ENCODE measurements at places on chromosomes 13 and 19.

- no peak for DNase-seq
Measured at GRCh38 chr19:34692549-34692948, 15.1 kb downstream of the ZNF302 start.

DNA sequence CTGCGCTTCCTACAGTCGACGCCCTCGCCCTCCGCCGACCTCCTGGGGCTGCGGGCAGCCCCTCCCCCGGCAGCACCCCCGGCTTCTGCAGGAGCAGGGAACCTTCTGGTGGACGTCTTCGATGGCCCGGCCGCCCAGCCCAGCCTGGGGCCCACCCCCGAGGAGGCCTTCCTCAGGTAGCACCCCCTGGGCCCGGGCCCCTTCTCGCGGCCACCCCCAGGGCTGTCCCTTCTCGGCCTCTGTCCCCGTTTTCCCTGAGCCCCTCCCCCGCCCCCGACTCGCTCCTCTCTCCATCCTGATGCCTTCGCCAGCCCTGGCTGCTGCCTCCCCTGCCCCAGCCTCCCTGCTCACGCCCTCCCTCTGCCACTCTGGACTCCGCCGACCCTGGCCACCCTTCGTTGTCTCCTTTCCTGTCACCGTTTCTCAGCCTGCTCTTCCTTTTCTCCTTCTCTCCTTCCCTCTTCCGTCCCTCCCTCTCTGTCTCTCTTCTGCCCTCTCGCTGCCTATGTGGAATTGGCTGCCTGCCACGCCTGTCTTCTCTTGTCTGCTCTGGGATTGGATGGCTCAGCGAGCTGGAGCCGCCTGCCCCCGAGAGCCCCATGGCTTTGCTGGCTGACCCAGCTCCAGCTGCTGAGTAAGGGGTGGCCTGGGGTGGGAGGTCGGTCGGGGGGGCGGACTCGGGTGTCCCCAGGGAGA, 11.0 kb downstream of the FUZ start:
- no peak for DNase-seq

GRCh38 chr19:38830039-38830733, 1.4 kb downstream of the ECH1 start:
- no peak for DNase-seq

DNA sequence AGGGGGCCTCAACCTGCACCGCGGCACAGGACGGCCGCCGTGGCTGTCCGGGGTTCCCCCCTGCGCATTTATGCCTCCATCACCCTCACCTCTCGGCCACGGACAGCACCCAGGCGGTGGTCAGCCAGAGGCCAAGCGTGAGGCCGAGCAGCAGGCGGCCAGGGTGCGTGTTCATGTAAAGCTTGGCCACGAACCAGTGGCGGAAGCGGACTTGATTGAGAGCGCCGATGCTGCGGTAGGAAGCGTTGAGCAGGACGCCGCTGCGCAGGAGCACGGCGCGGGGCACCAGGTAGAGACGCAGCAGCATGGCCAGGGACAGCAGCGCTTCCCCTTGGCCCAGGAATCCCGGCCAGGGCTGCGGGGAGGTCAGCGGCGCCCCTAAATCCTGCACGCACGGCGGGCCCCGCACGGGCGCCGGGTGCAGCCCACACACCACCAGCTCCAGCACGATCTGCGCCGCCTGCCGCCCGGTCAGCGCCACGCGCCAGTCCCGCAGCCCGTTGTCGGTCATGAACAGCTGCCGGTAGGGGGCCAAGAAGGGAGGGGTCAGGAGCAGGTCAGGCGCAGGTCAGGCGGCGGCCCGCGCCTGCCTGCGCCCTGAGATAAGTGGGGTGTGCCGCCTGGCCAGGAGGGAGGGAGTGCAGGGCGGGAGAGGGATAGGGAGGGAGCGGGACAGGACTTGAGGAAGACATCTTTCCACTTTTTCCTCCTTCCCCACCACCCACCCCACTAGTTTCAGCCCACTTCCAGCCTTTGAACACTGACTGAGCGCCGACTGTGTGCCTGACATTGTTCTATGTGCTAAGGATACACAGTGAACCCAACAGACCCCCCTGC, 6.5 kb downstream of the KCNN4 start:
- DNase-seq = no peak

DNA sequence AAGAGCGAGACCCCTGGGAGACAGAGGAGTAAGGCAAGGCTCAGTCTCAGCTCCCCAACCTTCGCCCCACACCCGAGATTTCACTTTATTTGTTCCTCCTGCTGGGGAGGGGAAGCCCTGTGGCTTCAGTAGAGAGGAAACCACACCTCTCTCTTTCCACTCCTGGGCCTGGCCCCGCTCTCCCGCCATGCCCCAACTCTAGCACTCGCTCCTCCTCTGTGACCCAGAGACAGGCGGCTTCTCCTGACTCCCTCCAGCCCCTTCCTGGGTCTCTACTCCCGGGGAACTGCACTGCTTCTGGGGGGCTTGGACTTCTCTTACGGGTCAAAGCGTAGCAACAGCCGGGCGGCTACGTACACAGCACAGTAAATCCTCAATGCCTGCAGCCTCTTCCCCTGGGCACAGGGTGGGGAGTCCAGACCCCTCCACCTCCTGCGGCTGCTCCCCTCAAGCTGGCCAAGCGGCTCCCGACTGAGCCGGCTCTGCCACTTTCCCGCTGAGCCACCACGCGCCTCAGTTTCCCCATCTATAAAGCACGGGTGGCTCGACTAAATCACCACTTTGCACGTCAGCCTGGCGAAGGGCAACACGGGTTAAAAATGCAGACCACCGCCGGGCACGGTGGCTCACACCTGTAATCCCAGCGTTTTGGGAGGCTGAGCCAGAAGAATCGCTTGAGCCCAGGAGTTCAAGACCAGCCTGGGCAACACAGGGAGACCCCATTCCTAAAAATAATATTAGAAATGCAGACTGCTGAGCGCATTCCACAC, 1.4 kb downstream of the RNF126 start:
- DNase-seq = no peak

Data from vagina (tissue), 2 donors.